ENCODE measurements at places on chromosomes 1 and 21.

GRCh38 chr1:95578462-95578861 lies 344.5 kb downstream of the RWDD3 start:
- no peak for DNase-seq

- DNase-seq: no peak
Observed at GRCh38 chr1:63807046-63807445, 33.2 kb downstream of the ROR1 start.

DNA sequence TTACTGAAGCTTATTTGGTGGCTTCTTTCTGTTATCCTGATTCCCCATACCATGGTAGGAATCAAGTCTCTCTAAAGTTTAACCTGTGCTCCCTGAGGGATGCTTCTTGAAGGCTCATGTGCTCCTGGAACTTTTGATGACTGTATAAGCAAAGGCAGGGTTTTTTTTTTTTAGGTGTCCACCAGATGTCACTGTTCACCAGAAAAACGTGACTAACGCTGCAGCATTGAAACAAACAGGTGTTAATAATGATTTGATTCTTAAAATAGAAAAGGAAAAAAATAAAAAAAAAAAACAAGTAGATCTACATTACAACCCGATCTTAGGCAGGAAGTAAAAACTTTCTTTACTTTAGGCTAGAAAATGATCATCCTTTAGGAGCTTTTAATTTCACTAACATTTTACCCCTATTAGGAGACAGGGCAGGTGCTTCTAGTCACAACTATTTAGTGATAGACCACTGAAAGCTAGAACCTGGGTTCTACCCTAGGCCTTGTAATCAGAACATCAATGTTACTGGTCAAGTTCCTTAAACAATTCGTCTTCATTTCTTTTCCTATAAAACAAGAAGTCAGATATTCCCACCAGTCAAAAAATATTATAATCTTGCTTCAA lies 223.0 kb downstream of the PLA2G4A start:
- DNase-seq: peak; percentile 54

GRCh38 chr1:52098139-52098871 lies 42.2 kb downstream of the BTF3L4 start:
- DNase-seq: peak; percentile 87

- DNase-seq: no peak
Observed at GRCh38 chr1:22849770-22850169, 122.9 kb downstream of the LACTBL1 start.

GRCh38 chr1:35659589-35659988 lies 18.3 kb upstream of the PSMB2 start:
- no peak for DNase-seq

DNA sequence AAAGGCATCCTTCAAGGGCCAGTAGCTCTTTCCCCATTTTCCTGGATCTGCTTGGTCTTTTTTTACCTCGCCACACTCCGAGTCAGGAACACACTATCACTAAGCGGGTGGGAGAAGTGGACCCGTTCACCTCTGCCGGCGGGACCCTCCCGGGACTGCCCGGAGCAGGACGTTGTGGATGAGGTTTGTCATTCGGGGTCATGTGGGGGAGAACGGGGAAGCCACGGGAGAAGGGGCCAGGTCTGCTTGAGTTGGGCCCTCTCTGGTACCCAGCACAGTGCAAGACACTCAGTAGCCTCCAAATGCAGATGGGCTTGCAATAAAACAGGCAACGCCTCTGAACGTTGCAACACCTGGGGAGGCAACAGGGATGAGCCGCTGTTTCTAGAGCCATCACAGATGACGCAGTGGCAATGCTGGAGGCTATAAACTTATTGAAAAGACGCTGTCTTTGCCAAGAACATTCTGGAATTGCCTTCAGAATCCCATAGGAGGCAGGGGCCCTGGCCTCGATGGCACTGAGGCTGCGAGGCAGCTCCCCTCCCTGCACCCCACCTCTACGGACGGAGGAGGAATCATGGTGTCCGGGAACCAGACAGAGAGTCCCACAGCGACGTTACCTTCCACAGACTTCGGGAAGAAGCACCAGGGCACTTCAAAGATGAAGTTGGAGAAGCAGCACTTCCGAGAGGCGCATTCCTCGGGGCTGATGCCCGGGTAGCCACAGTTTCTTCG lies 3.8 kb downstream of the TFF2 start:
- no peak for DNase-seq

- DNase-seq: no peak
Observed at GRCh38 chr1:51442198-51442597, 76.9 kb downstream of the EPS15 start.

DNA sequence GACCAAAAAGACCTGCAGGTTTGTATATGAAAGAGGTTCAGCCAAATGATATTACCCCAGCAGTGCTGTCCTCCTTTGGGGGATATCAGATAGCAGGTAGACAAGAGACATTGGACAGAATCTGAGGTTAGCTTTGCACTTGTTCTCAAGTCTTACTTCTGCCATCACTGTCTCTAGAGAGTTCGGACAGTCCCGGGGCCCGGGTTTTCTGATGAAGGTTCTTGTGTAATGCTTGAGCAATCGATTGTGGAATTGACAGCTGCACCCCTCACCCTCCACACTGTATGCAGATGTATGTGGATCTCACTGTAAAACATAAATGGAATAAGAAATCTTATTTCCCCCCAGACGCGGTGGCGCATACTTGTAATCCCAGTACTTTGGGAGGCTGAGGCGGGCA lies 56.2 kb upstream of the MORC3 start:
- DNase-seq: no peak

- no peak for DNase-seq
Observed at GRCh38 chr1:118210051-118210722, 25.2 kb upstream of the SPAG17 start.

DNA sequence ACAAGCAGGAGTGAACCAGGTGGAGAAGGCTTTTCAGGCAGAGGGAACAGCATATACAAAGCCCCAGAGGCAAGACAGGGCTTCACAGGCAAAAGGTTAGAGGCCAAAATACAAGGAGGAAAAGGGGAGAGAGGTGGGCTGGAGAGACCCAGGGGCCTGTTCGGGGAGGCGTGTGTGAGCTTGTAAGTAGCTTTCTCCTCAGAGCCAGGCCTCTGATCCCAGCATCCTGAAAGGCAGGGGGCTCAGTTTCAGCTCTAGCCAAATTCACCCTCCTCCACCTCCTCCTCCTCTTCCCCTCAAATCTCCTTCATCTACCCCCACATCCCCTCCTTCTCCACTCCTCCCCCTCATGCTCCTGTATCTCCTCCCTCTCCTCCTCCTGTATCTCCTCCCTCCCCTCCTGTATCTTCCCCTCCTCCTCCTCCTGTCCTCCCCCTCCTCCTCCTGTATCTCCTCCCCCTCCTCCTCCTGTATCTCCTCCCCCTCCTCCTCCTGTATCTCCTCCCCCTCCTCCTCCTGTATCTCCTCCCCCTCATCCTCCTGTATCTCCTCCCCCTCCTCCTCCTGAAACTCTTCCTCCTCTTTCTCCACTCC lies 148.6 kb downstream of the ST6GALNAC5 start:
- peak; percentile 56 for DNase-seq

GRCh38 chr1:175834597-175834996 lies 91.2 kb upstream of the TNR start:
- DNase-seq: no peak

DNA sequence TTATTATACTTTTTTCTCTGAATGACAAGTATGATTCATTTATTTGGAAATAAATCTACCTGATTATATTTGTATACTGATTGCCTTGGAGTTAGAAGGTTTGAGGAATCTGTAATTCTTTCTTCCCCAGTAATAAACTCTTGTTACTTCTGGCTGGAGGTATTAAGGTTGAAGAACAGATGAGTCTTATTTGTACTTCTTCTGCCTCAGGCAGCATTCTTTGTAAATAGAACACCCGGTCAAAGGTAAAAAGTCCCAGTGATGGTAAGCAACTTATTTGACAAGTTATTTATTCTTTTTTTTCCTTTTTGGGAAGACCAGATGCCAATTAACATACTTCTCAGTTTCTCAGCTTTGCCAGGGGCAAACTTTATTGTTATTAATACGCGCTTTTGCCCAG lies 12.9 kb downstream of the SNX27 start:
- DNase-seq: no peak

DNA sequence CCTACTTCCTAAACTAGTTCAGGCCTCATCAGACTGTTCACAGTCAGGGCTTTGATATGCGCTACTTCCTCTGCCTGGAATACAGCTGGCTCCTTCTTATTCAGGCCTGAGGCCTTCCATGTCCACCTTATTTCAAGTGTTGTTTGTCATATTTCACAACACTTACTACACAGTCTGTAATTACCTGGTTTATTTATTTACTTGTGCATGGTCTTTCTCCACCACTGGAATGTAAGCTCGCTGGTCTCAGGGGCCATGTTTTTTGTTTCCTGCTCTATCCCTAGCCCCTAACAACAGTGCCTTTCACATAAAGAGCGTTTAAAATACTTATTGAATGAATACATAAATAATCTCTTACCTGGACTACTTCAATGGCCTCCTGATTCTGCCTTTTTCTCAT lies 4.6 kb upstream of the SRSF4 start:
- no peak for DNase-seq

DNA sequence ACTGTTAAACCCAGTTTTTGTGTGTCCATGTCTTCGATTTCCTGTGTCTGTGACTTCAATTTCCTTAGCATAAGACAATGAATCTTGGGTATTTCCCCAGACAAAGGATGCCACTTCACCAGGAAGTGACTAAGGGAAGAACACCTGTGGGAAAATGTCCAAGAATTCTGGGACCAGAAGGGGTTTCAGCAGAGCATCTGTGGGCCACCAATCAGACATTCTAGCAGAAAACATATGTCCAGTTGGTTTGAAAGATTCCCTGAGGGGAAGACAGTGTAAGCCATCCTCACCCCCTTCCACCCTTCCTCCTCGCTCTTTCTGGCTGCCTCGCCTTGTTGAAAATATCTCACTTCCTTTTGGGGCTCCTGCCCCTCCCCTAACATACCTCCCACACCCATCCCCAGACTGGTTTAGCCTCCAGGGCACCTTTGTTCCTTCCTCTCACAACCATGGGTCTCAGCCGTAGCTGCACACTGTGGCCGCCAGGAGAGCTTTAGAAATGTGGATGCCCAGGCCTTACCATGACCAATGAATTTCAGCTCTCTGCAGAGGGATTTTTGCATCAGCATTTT lies 25.5 kb upstream of the IFNAR1 start:
- no peak for DNase-seq

- DNase-seq: no peak
Observed at GRCh38 chr1:22406722-22407495, 44.7 kb upstream of the ZBTB40 start.

GRCh38 chr1:18877282-18877681 lies 17.8 kb upstream of the TAS1R2 start:
- DNase-seq: no peak

DNA sequence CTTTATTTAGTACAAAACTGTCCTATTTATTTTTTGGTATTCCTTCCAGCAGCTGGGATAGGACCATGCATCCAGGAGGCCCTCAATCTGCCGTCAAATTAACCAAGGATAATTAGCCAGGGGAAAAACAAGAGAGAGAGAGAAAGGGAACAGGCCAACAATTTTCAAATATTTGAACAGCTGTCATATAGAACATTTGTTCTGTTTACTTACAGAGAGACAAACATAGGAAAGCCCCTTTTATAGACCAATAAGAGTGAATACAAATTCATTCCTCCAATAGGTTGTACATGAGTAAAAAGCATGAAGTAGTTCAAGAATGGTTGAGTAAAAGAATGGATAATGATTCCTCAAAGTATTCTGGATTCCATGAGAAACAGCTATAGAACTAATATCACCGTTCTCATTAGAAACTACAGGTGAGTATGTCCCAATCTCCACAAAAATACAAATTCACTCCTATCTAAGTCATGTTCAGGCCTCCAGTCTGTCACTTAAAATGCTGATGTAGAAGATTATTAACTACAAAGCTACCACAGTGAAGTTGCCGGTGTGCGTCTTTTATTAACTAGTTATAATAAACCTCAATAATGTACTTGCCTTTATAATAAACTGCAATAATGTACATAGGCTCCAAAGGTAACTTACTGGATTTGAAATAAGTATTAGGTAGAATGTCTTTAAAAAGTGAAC lies 64.8 kb upstream of the GNG4 start:
- DNase-seq: no peak

- no peak for DNase-seq
Observed at GRCh38 chr1:35270836-35271235, 2.3 kb downstream of the ZMYM4 start.

DNA sequence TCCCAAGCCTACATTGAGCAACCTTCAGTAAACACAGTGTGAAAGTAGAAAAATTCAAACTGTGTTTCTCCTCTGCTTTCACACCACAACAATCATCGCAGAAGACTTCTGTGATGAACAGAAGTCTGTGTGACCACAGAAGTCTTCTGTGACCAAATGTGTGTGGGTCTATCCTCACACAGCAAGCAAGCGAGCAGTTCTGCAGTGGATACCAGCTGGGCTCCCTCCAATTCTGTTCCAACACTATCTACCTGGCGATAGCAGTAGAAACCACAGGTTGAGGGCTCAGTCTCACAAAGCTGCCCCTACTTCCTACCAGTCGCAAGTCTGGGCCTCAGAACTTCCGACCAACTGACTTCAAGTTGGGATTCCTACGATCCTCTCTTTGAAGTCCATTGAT lies 21.0 kb upstream of the RAP1A start:
- no peak for DNase-seq

DNA sequence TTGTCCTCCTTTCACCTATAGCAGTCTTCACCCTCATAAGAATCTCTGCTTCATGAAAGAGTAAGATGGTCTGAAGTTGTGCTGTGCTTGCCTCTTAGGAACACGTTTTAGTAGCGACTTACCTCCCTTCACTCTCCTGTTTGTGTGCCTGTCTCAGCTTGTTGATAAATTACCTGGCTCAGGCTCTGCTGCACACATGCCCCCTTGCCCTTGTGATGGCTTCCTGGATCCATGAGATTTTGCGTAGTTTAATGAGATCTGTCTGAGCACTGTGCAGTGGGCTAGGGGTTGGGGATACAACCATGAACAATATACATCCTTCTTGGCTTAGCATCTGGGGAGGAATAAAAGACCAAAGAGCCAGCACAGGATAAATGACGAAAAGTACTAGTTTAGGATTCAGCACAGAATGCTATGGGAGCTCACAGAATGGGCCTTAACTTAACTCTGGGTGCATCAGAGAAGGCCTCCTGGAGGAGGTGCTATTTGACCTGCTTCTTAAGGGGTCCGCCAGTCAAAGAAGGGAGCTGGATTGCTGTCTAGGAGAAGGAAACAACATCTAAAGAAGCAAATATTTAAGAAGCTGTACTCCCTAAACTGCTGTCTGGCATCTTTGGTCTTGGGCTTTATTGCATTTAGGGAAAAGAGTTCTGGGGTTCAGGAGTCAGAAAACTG lies 175.7 kb upstream of the PLXNA2 start:
- DNase-seq: no peak

- no peak for DNase-seq
Observed at GRCh38 chr1:89606227-89606980, 26.5 kb upstream of the LRRC8C start.

GRCh38 chr1:109880971-109881894 lies 29.4 kb upstream of the CSF1 start:
- no peak for DNase-seq

DNA sequence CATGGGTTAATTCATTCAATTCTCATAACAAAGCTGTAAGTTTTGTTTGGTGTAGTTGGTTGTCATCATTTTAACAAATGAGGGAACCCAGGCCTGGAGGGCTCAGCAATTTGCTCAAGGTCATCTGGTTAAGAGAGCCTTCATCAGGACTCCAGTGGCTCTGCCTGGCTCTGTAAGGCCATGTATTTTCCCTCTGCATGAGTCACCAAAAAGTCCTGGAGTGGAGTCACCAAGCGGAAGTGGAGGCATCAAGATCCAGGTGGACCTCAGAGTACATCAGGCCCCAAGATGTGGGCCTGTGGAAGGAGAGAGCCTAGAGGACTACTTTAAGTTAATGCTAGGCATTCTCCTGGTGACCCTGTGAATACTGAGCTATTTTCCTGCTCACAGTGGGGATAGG lies 30.0 kb upstream of the RBM15 start:
- DNase-seq: no peak

GRCh38 chr1:76142771-76143540 lies 68.4 kb downstream of the ST6GALNAC3 start:
- DNase-seq: no peak

Measured in neural progenitor cell (in vitro differentiated cells).